Metanephros (tissue), 2 donors: ENCODE measurements at places on chromosomes 7 and 10. TPM values are rescaled to one million over a fixed set of nuclear protein-coding genes. Genes with fewer than 3 reads are reported as not detected.

The CCDC146 gene
- total RNA-seq, result 11.1 TPM

The EPHA1 gene
- total RNA-seq, result 11.1 TPM

The PNLIPRP3 gene
- not detected for total RNA-seq

The PILRA gene
- 6.1 TPM for total RNA-seq

The TSC22D4 gene
- 41.9 TPM for total RNA-seq

The GIMAP6 gene
- total RNA-seq, result 18.9 TPM

The SLC29A3 gene
- total RNA-seq, result 4.6 TPM

The CUBN gene
- total RNA-seq, result 157 TPM

The NFE2L3 gene
- total RNA-seq, result 7.6 TPM

The AZGP1 gene
- total RNA-seq, result 18.7 TPM

The RAB19 gene
- 4.7 TPM for total RNA-seq

The NKX2-3 gene
- not detected for total RNA-seq

The FZD8 gene
- total RNA-seq, result 34.4 TPM

The HTR5A gene
- not detected for total RNA-seq

The PALD1 gene
- total RNA-seq, result 18.1 TPM

The HMX3 gene
- total RNA-seq, result 0.82 TPM

The GHRHR gene
- not detected for total RNA-seq

The TDRD1 gene
- total RNA-seq, result 0.06 TPM

The ZEB1 gene
- total RNA-seq, result 49.2 TPM

The TMEM196 gene
- not detected for total RNA-seq

The MYL10 gene
- total RNA-seq, result 8.8 TPM

The CPA2 gene
- 0.18 TPM for total RNA-seq

The UNC5B gene
- 44.9 TPM for total RNA-seq

The LEP gene
- 0.70 TPM for total RNA-seq

The SLC13A1 gene
- 10.6 TPM for total RNA-seq

The VKORC1L1 gene
- 14.6 TPM for total RNA-seq

The CHRM2 gene
- 4.8 TPM for total RNA-seq

The ZNF518A gene
- 39.8 TPM for total RNA-seq

The FOXI2 gene
- 0.47 TPM for total RNA-seq

The HOXA13 gene
- total RNA-seq, result not detected

The LIPJ gene
- total RNA-seq, result 0.23 TPM

The PPP1R3A gene
- 28.7 TPM for total RNA-seq

The GIMAP1 gene
- total RNA-seq, result 2.6 TPM

The SLC29A4 gene
- 11.3 TPM for total RNA-seq

The TMEM213 gene
- 43.8 TPM for total RNA-seq

The GRK5 gene
- 12.4 TPM for total RNA-seq

The SEC23IP gene
- total RNA-seq, result 24.8 TPM

The PROSER2 gene
- total RNA-seq, result 12.4 TPM

The ACTA2 gene
- 220 TPM for total RNA-seq
